ENCODE measurements at places on chromosomes 12 and 14.

GRCh38 chr12:10018386-10018785 lies 8.0 kb downstream of the CLEC12B start:
- DNase-seq, result no peak

GRCh38 chr12:80912901-80913770 lies 24.6 kb downstream of the LIN7A start:
- no peak for DNase-seq

DNA sequence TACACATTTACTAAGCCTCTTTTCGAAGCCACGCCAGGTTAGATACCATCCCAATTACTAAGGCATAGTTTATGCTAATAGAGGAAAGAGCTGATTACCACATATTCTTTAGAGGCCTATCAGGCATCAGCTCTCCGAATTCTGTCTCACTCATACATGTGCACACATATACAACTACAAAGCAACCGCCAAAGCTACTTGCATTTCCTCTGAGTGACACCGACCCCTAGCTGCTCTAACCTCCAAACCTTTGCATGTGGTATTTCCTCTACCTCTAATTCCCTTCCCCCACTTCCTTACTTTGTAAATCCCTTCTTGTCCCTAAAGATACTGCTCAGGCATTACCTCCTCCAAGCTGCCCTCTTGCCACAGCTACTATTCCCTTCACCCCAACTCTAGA lies 107.2 kb downstream of the DUSP6 start:
- no peak for DNase-seq

- no peak for DNase-seq
These were observed 33.4 kb upstream of the TXNRD1 start for GRCh38 chr12:104182144-104182543.

- DNase-seq, result no peak
These were observed at the start of gene MGP for GRCh38 chr12:14885718-14886221. TSS of gene MGP (minus strand) at chr12:14885854. CDS start at chr12:14885791, 63 bp downstream.

- no peak for DNase-seq
These were observed 61.6 kb downstream of the CAPZA3 start for GRCh38 chr12:18799561-18799960.

GRCh38 chr14:90297876-90298629 lies 33.7 kb downstream of the NRDE2 start:
- DNase-seq, result no peak

All from cortex of kidney (tissue), 1 donor.